ENCODE measurements at places on chromosomes 6 and 20.

DNA sequence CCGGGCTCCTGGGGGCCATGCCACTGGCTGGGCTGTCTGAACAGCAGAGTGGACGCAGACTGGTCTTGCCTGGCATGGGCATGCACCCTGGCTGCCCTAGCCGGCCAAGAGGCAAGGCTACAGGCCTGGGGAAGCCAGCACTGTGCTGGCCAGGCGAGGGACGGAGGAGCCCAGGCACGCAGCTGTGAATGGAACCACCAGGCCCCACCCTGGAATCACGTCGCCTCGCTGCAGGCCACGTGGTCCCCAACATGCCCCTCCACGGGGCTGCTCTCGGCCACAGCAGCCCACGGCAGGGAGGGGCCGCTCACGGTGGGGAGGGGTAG lies 4.0 kb downstream of the UCKL1 start:
- no peak for DNase-seq

DNA sequence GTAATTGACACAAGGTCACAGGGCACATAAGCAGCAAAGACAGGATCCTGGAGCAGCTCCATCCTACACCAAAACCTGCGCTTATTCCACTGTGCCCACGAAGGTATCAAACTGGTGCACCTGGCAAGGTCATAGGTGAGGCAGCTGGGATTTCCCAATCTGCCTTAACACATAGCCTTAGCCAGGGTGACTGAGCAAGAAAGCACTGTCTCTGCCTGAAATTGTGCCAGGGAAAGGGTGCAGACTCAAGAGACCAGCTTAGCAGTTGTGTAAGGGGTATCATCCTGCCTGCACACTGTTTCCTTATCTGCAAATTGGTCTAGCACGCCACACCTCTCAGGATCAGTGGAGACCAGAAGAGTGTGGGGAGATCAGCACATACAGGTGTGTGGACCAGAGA lies 82.8 kb downstream of the MAFB start:
- no peak for DNase-seq

DNA sequence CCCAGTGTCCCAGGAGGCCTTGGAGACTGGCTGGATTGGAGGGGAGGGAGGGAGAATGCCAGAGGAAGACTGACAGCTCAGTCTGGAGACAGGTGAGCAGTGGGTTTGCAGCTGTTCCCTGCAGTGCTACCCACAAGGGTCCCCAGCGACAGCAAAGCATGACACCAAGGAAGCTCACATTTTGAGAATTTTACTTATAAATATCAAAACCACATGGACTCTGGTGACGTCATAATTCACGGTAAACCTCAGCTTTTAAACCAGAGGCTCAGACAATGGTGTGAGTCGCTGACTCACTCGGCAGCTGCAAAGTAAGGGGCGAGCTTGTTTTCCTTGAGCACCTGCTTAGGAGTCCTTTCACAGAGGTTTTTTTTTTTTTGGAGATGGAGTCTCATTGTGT lies 65.2 kb downstream of the THBS2 start:
- DNase-seq = peak; percentile 94

- DNase-seq = no peak
Observed at GRCh38 chr6:24214984-24215383, 89.0 kb downstream of the NRSN1 start.

GRCh38 chr20:37775200-37775599 lies 81.4 kb downstream of the CTNNBL1 start:
- no peak for DNase-seq

DNA sequence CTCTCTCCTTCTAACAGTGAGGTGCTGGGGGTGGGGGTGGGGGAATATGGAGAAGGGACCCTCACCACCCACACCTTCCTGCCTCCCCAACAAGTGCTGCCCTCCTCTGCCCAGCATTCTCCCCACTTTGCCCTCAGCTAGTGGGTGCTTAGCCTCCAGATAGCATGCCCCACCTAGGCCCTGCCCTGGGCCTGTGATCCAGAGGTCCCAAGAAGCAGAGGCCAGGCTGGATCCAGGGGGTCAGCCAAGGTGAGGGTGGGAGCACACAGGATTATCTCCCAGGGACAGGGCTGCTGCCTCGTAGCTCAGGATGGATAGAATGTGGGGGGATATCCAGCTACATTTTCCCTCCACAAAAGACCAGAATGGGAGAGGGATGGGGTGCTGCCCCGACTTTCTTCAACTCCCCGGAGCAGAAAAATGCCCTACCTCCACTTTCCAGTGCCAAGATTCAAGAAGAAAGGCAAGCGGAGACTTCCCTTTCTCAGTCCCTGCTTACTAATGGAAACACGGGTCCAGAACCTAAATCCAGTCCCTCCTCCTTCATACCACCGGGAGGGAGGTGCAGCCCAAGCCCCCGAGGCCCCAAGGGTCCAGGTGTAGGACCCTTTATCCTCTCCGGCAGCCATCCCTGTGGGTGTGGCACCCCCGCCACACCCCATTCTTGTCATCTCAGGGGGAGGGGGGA lies 987 bp downstream of the ADISSP start:
- DNase-seq = no peak

GRCh38 chr6:2790588-2791449 lies 25.6 kb downstream of the WRNIP1 start:
- DNase-seq = peak; percentile 84

- no peak for DNase-seq
Observed at GRCh38 chr6:34791701-34792604, at the start of gene BLTP3A. Gene BLTP3A (plus strand): TSS chr6:34792083. CDS start chr6:34792251, 168 bp downstream.

- DNase-seq = no peak
Observed at GRCh38 chr20:44909872-44910689, at the start of gene PABPC1L. Gene PABPC1L (plus strand): TSS chr20:44910060. CDS start chr20:44910144, 84 bp downstream.

DNA sequence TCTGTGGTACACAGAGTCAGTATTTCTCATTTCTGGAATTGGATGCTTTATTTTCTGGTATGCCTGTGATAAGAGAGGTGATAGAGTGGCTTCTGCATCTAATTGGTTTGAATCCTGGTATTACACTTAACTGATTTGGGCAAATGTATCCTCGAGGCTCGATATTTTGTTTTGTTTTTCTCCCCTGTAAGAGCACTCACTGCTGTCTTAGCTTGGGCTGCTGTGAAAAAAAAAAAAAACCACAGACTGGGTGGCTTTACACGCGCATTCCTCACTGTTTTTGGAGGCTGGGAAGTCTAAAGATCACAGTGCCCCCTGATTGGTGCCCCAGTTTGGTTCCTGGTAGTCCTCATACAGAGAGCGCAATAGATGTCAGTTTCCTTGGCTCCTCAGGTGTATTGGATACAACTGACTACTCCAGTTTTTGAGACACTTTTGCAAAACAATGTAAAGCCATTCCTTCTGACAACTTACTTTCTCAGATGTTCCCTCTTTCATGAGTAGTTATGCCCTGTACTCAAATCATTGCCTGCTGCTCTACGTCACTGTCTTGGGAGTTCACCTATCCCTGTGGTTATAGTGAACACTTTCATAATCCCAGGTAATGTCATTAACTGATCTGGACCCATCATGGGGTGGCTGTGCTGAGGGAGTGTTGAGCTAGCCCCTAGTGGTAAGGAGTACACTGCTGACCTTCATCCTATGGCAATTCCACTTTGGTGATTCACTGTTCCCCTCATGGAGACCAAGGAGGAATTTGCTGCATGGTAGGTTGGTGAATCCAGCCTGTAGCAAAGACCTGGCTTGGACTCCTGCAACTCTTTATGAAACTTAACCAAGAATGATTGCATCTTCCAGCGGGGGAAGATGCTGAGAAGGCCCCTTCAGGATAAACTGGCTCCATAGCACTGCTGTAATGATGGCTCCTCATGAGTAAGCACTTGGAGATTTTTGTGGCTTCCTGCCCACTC lies 3.5 kb upstream of the ACAT2 start:
- peak; percentile 16 for DNase-seq

DNA sequence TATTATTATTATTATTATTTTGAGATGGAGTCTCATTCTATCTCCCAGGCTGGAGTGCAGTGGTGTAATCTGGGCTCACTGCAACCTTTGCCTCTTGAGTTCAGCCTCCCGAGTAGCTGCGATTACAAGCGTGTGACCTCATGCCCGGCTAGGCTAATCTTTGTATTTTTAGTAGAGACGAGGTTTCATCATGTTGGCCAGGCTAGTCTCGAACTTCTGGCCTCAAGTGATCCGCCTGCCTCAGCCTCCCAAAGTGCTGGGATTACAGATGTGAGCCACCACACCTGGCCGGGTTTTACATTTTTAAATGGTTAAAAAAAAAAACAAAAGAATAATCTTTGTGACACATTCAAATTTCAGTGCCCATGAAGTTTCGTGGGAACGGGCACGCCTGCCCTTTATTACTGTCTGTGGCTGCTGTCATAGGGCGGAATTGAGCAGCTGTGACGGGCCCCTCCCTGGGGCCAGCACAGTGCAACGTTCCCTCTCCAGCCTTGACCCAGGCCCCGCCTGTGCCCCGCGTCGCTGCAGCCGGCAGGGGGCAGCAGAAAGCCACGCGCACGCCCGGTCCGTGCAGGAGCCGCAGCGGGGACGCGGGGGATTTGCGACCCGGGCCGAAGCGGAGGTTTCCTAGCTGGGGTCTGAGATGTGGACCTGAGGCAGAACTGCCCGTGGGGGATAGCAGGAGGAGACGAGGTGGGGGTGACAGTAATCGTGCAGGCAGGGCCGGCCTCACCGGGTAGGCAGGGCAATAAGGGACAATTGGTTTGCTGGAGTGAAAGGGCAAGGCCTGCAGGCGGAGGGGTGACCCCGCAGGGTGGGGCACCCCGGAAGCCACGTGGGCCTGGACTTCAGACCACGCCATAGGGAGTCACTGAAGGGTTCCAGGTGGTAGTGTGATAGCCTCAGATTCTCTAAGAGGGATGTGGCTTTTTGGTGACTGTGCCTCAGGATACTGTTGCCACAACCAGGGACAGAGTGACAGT lies 54.3 kb downstream of the SYTL3 start:
- DNase-seq = no peak

GRCh38 chr20:63955281-63955826 lies 862 bp downstream of the UCKL1 start:
- no peak for DNase-seq

DNA sequence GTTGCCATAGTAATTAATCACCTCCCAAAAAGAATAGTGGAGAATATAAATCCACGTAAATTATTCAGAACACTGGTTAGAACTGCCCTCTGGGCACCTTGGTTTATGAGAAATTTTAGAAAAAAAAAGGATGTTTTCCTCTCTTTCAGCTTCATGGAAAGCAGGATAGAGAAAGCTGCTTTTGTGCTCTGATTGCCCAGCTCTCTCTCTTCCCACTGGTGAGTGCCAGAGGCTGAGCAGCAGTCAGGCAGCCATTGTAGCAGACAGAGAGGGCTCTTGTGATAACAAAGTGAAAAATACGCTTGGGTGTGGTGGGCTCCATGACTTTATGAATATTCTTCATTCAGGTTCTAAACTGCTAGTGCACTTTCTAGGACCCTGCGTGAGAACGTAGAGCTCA lies 26.4 kb downstream of the SLC35F1 start:
- DNase-seq = no peak

- DNase-seq = no peak
Observed at GRCh38 chr6:157198425-157199279, 124.7 kb downstream of the TMEM242 start.

- DNase-seq = no peak
Observed at GRCh38 chr6:38261626-38262025, 378.1 kb downstream of the BTBD9 start.

DNA sequence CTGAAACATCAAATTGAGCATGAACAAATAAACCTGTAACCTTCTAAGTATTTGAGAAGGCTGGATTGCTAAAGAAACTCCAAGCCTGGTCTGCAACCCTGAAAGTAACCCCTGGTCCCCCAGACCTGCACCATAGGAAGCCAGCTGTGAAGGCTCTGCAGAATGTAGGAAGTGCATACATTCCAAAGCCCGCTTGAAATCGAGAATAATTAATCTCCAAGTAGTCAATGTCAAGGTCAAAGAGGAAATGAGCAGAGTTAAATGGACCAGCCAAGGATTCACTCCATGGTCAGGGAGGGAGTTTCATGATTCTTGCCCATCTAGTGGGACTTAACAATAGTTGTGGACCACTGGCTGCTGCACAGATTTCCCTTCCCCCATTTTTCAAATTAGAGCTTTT lies 107.6 kb upstream of the RNF24 start:
- DNase-seq = no peak

DNA sequence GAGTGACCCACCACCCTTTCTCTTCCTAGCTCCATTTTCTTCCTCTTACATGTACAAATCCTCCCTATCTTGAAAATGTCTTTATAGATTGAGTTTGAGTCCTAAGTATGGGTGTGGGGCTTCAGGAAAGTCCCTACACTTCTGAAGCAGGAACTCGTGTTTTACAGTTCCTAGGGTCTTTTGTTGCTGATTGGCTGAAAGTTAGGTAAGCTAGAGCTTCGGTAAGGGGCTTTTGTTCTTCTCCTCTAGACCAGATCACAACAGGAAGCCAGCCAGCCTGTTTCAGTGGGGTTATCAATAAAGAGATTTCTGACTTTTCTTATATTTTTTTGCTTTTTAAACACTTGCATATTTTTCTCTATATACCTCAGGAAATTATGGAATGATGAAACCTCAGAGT lies 51.3 kb downstream of the CNR1 start:
- DNase-seq = no peak

DNA sequence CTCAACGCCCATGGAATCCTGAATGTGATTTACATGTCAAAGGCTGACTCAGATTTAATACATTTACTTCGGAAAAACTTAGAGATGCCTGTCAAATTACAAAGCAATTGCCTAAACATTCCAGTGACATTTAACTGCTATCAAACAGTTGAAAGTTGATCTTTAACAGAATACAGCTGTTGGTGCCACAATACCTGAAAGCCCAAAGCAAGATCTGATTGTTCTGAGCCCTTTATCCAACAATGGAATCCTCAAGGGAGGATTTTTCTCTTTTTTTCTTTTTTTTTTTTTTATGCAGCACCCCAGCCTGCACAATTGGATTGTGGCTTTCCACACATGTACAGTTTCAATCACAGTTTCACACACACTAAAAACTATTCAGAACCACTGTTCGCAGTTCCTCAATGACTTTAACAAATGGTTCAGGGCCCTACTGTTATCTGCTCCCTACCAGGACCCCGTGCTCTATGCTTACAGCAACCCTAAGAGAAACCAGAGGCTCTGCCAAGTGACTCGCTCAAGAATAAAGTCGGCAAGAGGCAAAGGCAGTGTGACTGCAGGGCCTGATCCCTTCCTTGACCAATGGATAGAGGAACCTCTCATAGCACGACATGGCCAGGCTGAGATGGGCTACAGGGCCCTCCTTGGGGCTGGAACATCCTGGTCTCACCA lies 33.3 kb downstream of the EPB41L2 start:
- no peak for DNase-seq

GRCh38 chr6:57248311-57248895 lies 26.3 kb upstream of the RAB23 start:
- no peak for DNase-seq

- no peak for DNase-seq
Observed at GRCh38 chr20:8018958-8019245, 659 bp downstream of the TMX4 start.

- DNase-seq = no peak
Observed at GRCh38 chr6:45982280-45983036, 33.2 kb downstream of the CLIC5 start.

- DNase-seq = no peak
Observed at GRCh38 chr6:156408655-156409054, 368.5 kb upstream of the ARID1B start.

GRCh38 chr6:52664991-52665686 lies 5.8 kb upstream of the TMEM14A start:
- DNase-seq = no peak

- DNase-seq = no peak
Observed at GRCh38 chr6:3386374-3386857, 70.4 kb downstream of the SLC22A23 start.
